Foreskin fibroblast (primary cell): ENCODE measurements at places on chromosomes 3 and 15.

GRCh38 chr3:71376911-71377310 is 206.6 kb downstream of the FOXP1 start:
- no peak for DNase-seq

DNA sequence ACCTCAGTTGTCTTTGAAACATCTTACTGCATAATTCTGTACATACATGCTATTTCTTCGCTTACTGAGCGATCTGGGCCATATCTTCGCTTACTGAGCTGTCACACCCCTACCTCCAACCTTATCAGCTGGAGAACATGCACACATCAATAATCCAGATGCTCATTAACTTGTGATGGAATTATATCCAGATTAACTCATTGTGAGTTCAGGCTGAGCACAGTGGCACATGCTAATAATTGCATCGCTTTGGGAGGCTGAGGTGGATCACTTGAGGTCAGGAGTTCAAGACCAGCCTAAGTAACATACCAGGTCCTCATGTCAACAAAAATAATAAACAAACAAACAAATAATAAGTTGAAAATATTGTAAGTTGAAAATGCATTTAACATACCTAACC is 19.3 kb upstream of the ANXA2 start:
- DNase-seq, result no peak

GRCh38 chr3:121998611-121999473 is 23.2 kb downstream of the ILDR1 start:
- DNase-seq, result peak; percentile 10

DNA sequence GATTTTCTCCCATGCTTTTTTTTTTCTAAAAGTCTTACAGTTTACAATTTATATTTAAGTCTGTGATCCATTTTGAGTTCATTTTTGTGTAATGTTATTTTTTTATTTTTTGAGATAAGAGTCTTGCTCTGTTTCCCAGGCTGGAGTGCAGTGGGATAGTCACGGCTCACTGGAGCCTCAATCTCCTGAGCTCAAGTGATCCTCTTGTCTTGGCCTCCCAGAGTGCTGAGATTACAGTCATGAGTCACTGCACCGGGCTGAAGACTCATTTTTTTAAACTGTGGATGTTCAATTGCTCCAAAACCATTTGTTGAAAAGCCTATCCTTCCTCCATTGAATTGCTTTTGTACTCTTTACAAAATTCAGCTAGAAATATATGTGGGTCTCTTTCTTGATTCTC is 19.5 kb downstream of the LNP1 start:
- DNase-seq, result no peak

GRCh38 chr3:125051715-125052581 is 3.8 kb downstream of the HEG1 start:
- DNase-seq, result peak; percentile 88

DNA sequence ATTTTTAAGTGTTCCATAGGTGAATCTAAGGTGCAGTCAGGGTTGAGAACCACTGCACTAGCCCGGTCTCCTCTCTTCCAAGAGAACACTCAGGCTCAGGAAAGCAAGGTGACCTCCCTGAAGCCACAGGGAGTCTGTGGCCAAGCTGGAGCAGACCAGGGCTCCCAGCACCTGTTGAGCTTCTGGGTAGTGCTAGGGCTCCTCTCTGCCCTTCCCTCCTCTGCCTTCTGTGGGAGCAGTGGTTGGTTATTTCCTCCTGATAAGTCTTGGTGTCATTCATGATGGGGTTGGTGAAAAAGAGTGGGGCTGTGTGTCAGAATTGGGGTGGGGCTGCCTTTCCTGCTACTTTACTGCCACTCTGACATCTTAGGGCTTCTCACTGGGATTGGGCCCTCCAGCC is 163.1 kb upstream of the UMPS start:
- no peak for DNase-seq

DNA sequence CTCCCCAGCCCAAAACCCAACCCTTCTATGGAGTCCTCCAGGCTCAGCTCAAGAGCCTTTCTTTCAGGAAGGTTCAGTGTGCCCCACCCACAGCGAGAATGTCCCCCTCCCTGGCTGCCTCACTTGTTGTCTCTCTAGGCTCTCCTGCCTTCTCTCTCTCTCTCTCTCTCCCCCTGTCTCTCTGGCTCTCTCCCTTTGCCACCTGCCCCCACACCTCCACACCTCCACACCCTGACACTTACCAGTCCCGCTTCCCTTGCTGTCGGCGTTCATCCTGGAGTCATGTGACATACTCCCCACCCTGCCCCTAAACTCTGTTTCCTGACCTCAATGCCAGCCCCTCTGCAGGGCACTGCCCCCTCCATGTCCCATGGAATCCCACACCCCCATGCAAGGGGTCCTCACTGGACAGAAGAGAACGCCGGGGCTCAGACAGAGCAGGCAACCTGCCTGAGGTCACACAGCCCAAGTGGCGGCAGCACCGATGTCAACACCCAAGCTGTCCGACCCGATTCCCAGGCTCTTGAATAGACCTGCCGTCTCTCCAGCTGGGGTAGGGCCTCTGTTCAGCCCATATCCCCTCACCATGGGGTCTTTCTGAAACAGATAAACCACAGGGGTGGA is 28.5 kb upstream of the SLC6A6 start:
- DNase-seq, result no peak

GRCh38 chr3:151584566-151584965 is 123.7 kb upstream of the IGSF10 start:
- peak; percentile 9 for DNase-seq

- DNase-seq, result peak; percentile 55
These were observed 12.3 kb upstream of the MFSD1 start for GRCh38 chr3:158789592-158789991.

- no peak for DNase-seq
These were observed 46.1 kb downstream of the SLC9C1 start for GRCh38 chr3:112247900-112248299.

DNA sequence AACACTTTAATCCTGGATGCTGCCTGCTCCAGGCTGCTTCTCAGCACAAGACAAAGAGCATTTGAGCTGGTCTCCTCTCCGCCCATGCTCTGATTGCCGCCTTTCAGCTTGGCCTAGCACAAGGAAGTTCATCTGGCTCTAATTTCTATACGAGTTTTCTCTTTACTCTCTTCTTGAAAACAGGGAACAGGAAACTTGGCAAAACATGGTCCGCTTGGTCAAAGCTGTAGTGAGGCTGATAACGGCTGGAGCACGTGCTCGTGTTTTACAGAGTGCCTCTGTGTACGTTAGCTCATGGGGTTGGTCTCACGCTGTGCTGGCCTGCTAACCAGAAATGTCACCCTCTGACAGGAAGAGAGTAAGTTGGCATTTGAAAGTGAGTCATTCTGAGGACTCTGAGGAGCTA is 19.2 kb downstream of the RARRES1 start:
- peak; percentile 67 for DNase-seq

- DNase-seq, result peak; percentile 34
These were observed 230.7 kb downstream of the BBX start for GRCh38 chr3:107753494-107753893.

GRCh38 chr3:97353176-97353575 is 411.4 kb upstream of the ARL6 start:
- DNase-seq, result no peak

GRCh38 chr3:50653937-50654595 is 20.7 kb upstream of the DOCK3 start:
- DNase-seq, result no peak

- no peak for DNase-seq
These were observed 120.0 kb upstream of the TPM1 start for GRCh38 chr15:62922514-62922913.

DNA sequence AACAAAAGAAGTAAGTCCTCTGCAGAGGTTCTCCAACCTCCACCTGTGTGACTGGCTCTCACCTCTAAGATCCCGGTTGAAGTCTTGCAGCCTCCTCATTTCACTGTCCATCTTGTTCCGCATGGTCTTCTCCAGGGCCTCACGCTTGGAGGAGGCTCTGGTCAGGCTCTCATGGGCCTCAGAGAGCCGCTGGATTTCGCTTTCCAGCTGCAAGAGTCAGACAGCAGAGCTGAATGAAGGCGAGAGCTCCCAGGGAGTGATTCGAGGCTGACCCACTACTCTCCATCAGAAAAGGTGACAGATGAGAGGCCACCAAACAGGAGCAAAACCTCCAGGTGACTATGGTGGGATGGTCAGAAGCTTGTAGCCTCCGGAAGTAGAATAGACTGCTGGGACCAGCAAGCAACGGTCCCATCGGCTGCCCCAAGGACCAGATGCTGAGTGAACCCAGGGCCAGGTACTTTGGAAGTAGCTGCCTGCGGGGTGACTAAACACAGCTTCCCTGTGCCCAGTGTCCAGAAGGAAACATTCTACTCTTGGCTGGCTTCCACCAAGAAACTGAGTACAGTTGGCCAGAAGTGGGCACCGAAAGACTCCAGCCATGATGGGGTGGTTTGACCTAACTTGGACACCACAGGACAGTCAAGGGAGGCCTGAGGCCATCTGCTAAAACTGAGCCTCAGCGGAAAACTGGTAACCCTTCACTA is 7.9 kb downstream of the AMOTL2 start:
- DNase-seq, result no peak

DNA sequence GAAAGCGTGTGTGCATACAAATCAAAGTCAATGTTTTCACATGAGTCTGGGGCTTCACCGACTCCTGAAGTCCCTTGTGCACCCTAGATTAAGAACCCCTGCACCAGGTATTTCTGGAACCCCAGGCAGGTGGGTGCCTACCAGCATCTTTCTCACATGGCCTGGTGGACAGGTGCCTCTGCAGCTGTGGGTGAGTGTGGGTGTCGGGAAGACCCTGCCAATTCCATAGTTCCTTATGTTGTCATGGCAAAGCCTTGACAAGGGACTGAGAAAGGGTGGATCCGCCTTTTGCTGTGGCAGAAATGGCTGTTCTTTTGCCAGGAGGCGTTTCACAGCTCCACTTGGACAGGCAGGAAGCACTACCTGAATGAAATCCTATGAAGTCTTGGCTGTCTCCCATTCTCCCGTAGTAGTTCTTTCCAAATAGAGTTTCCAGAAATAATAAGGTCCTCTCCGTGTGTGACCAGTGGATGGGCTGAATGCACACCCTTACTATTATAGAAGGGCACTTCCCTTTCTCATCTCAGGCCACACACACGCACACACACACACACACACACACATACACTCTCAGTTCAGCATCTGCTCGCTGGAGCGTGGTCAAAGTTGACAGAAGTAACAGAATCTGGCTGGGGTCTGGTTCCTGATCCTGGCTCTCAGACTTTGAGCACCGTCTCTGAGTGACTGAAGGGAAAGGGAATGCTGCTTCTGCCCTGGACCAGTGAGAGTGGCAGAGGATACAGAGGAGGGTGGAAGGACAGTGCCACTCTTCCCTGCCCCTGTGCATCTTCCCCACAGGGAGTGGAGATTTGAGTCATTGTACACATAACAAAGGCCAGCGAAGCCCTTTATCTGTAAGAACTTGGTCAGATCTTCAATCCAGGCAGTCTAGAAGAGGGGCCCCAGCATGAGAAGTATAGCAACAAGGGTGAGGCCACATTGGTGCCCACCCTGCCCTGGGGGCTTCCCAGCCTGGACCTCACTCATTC is 38.7 kb downstream of the PDIA5 start:
- no peak for DNase-seq
